ENCODE measurements at places on chromosomes 2 and 18.

GRCh38 chr2:241052677-241053360 is 49.3 kb downstream of the MTERF4 start:
- DNase-seq: no peak

DNA sequence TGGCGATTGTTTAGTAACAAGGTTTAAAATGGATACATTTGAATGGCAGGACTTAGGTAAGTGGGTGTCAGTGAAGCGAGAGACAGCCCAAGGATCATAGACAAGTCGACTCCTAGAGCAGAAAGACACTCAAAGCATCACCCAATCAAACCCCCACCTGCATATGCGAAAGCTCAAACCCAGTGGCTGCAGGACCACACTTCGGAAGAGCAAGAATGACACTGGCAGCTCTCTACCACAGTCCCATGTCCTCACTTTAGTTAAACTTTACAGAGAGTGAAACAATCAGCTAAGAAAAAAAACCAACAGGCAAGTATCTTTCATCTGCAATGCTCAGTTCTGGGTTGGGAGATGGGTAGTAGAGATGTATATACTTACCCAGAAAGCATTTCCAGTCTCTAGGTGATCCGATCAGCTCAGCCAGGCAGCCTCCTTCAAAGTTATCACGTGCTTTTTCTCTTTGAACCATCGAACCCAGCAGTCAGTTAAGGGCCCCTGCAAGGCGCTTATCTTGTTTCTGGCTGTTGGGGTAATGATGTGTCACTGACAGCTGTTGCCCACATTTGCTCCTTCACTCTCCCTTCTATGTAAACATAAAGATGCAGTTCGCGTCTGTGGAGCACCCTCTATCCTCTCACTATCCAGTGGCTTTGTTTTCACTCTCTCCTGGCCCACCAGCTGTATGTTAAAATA is 357.5 kb upstream of the ID2 start:
- DNase-seq: no peak

- no peak for DNase-seq
These were observed 63.3 kb upstream of the ACTR3 start for GRCh38 chr2:113826346-113827285.

DNA sequence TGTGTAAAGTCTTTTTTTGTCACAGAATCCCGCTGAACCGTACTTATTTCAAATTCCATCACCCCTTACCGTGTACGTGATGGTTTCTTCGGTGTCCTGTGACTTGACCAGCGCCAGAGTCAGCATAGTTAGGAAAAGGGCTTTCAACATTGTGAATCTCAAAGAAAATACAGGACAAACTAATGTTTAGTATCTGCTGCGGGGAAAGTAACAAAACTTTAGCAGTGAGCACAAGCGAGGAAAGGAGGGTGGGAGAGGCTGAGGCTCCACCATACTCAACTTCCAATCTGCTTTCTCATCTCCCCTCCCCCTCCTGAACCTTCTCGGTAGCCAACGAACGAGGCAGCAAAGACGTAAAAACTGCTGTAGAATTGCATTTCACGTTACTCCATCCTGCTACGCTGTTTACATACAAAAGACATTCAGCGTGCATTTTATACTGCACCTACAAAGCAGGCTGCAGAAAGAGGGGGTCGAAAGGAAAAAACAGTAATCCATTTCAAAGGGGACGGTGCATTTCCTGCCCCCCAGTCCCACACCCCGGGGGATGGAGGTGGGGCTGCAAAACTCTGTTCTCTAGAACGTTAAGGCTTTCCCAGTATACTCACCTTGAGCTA is 1.2 kb downstream of the EFEMP1 start:
- no peak for DNase-seq

DNA sequence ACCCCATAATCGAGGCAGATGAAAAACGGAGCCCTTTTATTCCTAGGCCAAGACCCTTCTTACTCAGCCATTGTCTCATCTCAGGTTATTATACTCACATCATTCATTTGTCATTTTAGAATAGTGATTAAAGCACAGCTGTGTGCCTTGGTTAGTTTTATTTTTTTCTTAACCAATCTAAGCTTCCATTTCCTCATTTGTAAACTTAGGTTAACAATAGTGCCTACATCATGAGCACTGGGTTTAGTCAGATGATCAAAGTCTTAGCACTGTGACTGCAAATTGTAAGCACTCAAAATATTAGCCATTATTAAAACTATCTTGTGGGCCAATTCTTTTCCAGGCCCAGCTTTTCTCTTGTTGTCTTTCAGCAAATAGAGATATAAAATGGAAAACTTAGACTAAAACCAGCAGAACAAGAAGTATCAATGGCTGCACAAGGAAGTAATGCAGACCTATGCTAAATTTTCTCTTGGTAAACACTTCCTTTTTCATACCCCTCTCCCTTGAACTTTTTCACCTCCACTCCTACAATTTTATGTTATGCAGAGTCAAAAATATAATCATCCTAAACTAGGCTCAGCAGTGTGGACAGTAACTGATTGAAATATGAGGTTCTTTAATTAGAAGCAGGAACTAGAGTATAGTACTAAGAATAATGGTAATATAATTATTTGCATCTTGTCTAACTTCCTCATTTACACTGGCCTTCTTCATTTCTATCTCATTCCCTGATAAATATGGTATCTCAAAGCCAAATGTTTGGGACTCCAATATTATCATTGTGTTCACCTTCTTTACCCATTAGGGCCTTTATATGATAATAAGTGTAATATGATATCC is 21.5 kb upstream of the GALNT3 start:
- no peak for DNase-seq

GRCh38 chr2:196155575-196155974 is 15.8 kb downstream of the STK17B start:
- DNase-seq: no peak

- DNase-seq: no peak
These were observed 75.5 kb downstream of the ANTXR1 start for GRCh38 chr2:69088466-69088865.

DNA sequence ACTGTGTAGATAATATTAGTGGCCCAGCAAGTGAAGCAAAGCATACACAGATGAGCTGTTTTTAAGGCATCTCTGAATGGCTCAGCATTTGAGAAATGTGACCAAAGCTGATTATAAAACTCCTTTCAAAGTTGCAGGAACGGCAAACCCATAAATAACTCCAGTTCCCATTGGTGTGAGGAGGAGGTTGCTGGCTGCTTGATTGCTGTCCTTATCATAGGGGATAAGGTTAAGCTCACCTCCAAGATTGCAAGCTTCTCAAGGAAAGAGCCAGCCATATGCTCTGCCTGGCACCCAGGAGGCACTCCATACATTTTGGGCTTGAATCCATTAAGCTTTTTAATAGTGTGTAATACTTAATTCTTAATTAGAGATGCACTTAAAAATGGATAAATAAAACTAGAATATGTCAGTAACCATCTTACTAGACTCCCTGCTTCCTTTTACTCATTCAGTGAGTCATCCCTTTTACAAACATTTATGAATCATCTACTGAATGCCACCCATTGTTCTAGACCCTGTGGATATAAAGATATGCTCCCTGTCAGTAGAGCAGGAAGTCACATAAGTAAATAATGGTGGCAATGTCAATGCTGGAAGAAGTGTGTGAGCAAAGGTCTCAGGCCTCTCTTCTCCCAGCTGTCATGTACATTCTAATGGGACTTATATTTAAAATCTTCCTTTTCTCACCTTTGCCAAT is 99.3 kb downstream of the SPATS2L start:
- DNase-seq: peak; percentile 32

DNA sequence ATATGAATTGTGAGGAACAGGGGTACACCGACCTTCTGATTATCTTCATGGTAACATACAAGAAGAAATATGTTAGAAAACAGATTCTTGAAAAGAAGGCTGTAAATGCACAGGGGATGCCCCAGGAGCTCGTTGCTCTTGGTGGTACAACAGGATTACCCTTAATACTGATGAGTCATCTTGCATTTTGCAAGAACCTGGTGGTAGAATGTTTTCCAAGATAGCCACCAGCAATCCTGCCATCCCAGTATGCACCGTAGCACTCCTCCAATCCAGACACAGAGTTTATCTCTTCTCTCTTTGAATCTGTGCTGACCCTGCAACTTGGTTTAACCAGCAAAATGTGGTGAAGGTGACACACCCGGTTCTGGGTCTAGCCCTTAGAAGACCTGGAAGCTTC is 238.3 kb downstream of the EN1 start:
- DNase-seq: no peak

DNA sequence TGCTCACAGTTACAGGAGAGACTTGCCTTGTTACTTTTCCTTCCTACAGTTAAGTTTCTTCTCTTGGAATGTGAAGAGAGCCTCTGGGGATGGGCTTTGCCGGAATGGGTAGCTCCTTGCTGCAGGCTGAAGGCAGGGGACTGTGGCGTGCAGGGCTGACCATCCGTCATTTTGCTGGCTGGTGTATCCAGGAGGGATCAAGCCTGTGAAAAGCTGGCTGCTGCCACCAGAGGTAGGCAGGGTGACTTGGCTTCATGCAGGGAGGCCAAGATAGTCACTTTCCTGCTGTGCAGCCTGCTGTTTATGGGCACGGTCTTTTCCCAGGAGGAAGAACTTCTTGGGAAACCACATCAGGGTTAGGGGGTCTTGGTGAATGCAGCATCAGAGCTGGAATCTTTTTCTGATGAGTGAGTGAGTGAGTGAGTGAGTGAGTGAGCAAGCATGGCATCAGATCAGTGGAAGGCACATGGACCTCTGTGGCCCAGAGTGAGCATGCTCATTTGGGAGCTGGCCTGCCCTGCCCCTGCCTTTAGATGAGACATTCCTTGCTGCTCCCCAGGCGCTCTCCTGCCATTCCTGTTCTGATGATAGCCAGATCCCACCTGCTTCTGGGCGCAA is 33.0 kb downstream of the FHOD3 start:
- no peak for DNase-seq

DNA sequence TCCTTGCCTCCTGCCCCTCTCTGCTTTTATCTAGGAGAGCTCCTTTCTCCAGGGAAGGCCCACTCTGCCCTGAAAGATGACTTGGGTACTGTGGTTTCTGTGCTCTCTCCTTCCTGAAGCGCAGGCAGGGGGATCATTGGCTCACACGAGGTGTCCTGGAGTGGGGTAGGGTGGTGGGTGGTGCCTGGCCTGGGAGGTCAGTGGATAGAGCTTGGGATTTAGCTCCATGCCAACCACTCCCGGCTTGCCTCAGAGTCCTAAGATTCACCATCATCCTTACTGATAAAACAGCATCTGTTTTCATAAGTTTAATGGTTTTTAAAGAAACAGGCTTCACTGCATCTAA is 63.1 kb downstream of the CIB4 start:
- no peak for DNase-seq

DNA sequence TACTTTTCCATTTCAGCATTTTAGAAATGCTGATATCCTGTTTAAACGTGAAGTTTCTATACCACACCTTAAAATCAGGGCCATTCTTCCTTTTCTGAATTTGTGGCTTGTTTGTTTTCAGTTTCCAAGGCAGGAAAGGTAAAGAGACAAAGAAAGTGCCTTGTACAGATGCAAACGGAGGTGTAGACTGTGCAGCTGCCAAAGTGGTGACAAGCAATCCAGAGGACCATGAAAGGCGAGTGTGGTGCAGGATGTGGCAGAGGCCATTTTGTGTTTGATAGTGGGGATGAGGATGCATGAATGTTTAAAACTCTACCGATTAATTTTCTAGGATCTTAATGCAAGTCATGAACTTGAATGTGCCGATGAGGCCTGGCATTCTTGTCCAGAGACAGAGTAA is 733 bp downstream of the C2orf74 start:
- DNase-seq: no peak

GRCh38 chr18:52275817-52276216 is 64.2 kb upstream of the DCC start:
- DNase-seq: no peak

DNA sequence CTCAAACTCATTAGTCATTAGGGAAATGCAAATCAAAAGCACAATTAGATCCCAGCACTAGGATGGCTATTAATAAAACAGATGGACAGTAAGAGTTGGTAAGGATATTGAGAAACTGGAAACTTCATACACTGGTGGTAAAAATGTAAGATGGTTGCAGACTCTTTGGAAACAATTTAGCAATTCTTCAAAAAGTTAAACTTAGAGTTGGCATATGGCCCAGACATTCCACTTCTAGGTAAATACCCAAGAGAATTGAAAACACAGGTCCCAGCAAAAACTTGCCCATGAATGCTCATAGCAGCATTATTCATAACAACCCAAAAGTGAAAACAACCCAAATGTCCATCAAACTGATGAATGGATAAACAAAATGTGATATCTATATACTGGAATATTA is 84.9 kb upstream of the ZFP36L2 start:
- DNase-seq: peak; percentile 20

GRCh38 chr2:146587291-146587713 is 1257.5 kb upstream of the ACVR2A start:
- DNase-seq: no peak

DNA sequence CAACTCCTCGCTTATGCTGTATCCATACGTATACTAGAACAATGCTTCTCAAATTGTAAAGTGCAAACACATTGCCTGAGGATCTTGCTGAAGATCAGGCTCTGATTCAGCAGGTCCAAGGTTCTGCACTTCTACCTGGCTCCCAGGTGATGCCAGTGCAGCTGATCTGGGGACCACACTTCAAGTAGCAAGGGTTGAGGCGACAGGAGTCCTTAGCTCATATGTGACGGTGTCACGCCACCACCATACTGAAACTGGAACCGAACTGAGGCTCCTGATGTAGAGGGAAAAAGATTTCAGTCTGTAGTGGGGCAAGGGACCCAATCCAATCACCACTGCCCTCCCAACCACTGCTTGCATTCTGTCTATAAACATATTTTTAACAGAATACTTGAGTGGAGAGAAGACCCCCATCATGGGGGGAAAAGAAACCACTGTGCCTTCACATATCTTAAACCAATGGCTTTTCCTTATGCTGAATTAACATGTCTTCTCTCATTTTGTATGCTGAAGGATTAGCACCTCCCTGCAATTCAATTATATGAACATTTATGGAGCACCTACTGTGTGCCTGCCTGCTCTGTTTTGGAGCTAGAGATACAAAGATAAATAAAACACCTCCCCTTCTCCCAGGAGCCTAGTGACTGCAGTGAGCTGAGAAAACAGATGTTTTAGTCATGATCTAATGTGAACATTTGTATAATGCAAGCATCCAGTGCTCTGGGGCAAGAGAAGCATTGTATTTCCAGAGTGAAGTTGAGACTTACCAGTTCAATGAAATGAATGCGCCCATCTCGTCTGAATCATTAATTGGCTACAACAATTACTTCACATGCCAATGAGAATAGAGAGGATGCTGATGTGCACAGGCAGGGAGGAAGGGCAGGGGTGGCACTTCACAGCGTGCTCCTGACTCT is 6.6 kb upstream of the ASAP2 start:
- DNase-seq: peak; percentile 39

- no peak for DNase-seq
These were observed 18.8 kb upstream of the STAT1 start for GRCh38 chr2:191032588-191033429.

- DNase-seq: no peak
These were observed 598.6 kb downstream of the NYAP2 start for GRCh38 chr2:225998116-225998515.

GRCh38 chr2:241818943-241819270 is 9.9 kb downstream of the NEU4 start:
- no peak for DNase-seq

GRCh38 chr18:23377669-23378301 is 75.3 kb upstream of the RIOK3 start:
- DNase-seq: peak; percentile 51

Data from amniotic stem cell (primary cell).